ENCODE measurements at places on chromosomes 1 and 21. TPM values are rescaled to one million over a fixed set of nuclear protein-coding genes. Genes with fewer than 3 reads are reported as not detected.

TRPM2 gene
- total RNA-seq, result 1.8 TPM

DNA sequence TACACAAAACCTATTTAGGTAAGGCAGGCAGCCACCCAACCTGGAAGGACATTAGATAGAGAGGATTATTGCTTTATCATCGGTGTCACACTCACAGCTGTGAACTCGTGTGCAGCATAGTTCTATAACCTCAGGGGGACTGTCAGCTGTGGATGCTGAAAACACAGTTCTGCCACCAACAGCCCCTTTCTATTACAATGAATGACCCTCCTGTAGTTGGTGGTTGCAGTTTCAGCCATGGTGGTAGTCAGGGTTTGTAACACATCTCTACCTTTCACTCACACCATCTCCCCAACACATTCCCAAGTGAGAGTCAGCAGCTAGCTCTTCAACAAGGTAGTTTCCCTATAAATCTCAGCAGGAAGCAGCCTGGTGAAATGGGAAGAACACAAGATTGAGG, 136.8 kb downstream of the ZC3H11B start:
- no peaks in the 10 kb centered on the region for H3K27me3 ChIP-seq
- no peaks in the 10 kb centered on the region for H3K4me1 ChIP-seq
- no peak overlapping the region for H3K4me3 ChIP-seq
- H3K27ac ChIP-seq, result no peak overlapping the region
- H3K36me3 ChIP-seq, result no peaks in the 10 kb centered on the region

S100A11 gene
- total RNA-seq, result 66.9 TPM

CCDC185 gene
- total RNA-seq, result not detected

BCAS2 gene
- total RNA-seq, result 32.9 TPM

CA6 gene
- not detected for total RNA-seq

- no peak overlapping the region for H3K4me3 ChIP-seq
- peaks cover 7% of the 10 kb centered on the region for H3K4me1 ChIP-seq
- no peaks in the 10 kb centered on the region for H3K36me3 ChIP-seq
- no peak overlapping the region for H3K27ac ChIP-seq
- no peak for DNase-seq
- H3K27me3 ChIP-seq, result no peaks in the 10 kb centered on the region
Observed at GRCh38 chr1:59072583-59072947, 224.3 kb upstream of the FGGY start.

RGS13 gene
- total RNA-seq, result 0.22 TPM

GRCh38 chr1:58437623-58438022, 108.9 kb downstream of the OMA1 start:
- no peak for DNase-seq
- H3K27ac ChIP-seq, result no peak overlapping the region
- H3K4me1 ChIP-seq, result peaks cover 14% of the 10 kb centered on the region
- no peaks in the 10 kb centered on the region for H3K36me3 ChIP-seq
- no peak overlapping the region for H3K4me3 ChIP-seq

TNNI3K gene
- 89.7 TPM for total RNA-seq

GRCh38 chr1:25554430-25554780, 11.0 kb downstream of the LDLRAP1 start:
- DNase-seq, result no peak
- peaks cover 14% of the 10 kb centered on the region for H3K36me3 ChIP-seq
- H3K4me3 ChIP-seq, result no peak overlapping the region
- no peak overlapping the region for H3K27ac ChIP-seq

GRCh38 chr1:47424336-47424982, 8.4 kb downstream of the FOXE3 start:
- DNase-seq, result no peak
- H3K36me3 ChIP-seq, result no peaks in the 10 kb centered on the region
- no peaks in the 10 kb centered on the region for H3K4me1 ChIP-seq
- H3K4me3 ChIP-seq, result no peak overlapping the region

METTL25B gene
- total RNA-seq, result 18.1 TPM

- peaks cover 35% of the 10 kb centered on the region for H3K4me1 ChIP-seq
- no peak for DNase-seq
- no peak overlapping the region for H3K27ac ChIP-seq
- H3K4me3 ChIP-seq, result no peak overlapping the region
- H3K36me3 ChIP-seq, result no peaks in the 10 kb centered on the region
- no peaks in the 10 kb centered on the region for H3K27me3 ChIP-seq
Observed at GRCh38 chr1:205843036-205843859, 6.7 kb downstream of the PM20D1 start.

DNA sequence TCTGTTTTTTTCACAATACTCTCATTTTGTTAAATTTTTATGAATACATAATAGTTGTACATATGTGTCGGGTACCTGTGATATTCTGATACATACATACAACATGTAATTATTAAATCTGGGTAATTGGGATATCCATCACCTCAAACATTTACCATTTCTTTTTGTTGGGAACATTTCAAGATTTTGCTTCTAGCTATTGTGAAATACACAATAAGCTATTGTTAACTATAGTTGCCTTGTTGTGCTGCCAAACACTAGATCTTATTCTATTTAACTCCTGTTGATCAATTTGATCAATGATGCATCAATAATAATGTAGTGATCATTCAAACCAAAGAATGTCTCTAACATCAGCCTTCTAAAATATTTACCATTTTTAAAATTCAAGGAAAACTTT, 234.6 kb upstream of the NR5A2 start:
- H3K27ac ChIP-seq, result no peak overlapping the region
- no peaks in the 10 kb centered on the region for H3K27me3 ChIP-seq
- no peak overlapping the region for H3K4me3 ChIP-seq
- H3K36me3 ChIP-seq, result no peaks in the 10 kb centered on the region
- DNase-seq, result no peak

S100A7 gene
- total RNA-seq, result not detected

All from left ventricle myocardium inferior (tissue), 1 donor.